ENCODE measurements at places on chromosomes 16 and 17.
A peak's percentile ranks its signal among the peaks of the same experiment; 100 is the strongest.

GRCh38 chr16:83200005-83200779, 573.4 kb downstream of the CDH13 start:
- DNase-seq = no peak

GRCh38 chr17:50199803-50200456, 1.5 kb downstream of the COL1A1 start:
- peak; percentile 85 for DNase-seq

GRCh38 chr17:29844339-29845048, 85.5 kb downstream of the SSH2 start:
- no peak for DNase-seq

DNA sequence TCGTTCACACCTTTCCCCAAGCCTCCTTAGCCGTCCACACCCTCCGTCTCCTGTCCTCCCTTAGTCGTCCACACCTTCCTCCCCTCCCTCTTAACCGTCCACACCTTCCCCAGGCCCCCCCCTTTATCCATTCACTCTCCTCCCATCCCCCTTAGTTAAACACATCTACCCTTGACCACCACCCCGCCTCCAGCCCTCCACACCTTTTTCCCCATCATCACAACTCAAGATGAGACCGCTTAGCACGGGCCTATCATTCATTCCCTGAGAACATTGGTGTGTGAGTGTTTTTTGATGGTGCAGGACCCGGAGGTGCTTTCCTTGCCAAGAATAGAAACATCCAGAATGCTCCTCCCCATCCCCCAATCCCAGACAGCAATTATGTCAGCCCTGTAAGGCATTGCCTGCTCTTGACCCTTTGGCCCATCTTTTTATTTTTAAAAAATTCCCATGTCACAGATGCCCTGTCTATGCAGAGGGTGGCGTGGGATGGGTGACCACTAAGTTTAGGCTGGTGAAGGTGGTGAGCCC, 1.4 kb downstream of the TENT4B start:
- no peak for DNase-seq

GRCh38 chr16:69188716-69189115, 1.8 kb downstream of the SNTB2 start:
- DNase-seq = no peak

GRCh38 chr17:48523010-48523409, 7.8 kb downstream of the HOXB1 start:
- DNase-seq = no peak

- peak; percentile 89 for DNase-seq
These were observed 38.5 kb upstream of the MYOCD start for GRCh38 chr17:12627177-12627629.

DNA sequence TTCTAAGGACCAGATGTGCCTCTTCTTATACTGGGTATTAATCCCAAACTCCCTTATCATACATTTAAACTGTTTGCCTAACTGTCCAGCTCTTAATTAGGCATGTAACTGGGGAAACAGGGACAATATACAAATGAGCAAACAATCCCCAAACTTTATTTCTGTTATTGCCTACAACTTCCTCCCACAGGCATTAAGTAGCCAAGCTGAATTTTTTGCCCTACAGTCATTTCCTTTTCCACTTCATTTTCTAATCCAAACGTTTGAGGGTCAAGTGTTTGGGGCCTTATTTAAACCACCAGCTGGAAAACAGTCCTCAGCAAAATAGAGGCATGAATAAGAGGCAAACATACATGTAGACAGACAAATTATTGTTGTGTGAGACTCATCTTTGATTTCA, 77.4 kb upstream of the CCL2 start:
- DNase-seq = no peak

DNA sequence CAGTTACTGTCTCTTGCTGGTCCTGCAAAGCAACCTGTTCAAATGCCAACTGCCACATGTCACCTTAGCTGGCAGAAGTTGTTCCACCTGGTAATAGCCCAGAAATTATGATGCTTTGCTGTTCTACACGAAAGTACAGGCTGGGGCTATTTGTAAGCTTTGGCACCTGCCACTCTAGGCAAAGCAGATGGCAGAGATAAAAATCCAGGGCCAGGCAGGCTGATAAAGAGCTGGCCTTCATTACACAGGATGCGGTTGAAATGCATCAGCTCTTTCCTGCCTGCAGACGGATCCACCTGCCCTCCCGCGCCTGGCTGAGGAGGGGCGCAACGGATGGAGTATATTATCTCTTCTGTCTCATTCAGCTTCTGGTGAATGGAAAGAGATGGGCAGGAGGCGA, 29.3 kb upstream of the KDM8 start:
- DNase-seq = no peak

DNA sequence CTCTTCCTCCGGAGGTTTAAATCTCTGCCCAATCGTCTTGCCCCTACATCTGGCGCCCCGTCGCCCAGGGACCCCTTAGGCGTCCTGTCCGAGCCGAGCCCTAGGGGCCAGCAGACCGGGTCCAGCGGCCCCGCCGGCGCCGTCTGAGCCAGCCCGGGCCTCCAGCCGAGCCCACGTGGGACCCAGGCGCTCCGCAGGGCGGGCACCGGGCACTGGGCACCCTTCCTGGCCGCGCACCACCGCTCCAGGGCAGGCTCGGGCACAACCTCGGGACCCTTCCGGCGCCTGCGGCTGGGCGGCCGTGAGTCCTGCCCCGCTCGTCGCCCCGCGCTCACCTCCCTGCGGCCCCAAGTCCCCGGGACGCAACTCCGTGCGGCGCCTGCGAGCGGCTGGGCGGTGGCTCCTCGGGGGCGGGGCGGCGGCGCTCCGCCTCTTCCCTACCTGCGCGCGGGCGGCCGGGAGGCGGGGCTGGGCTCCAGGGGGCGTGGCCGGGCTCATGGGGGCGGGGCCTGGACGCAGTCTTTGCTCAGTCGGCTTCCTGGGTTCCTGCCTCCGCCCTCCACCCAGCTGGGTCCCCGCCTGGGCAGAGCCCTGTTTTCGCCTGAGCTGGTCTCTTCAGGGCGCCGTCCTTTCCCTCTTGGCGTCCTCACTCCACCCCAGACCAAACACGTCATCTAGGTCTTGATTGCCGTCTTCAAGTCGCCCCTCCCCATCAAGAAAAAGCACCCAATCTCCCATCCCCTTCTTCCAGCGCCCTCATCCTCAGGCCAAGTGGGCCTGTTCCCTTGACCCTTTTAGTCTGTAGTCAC, at the start of gene RHBDF2:
TSS of gene RHBDF2 (minus strand) at position 406 of the 809 bp plus-strand sequence. CDS start 19,899 bp downstream, outside the sequence.
- peak; percentile 50 for DNase-seq

DNA sequence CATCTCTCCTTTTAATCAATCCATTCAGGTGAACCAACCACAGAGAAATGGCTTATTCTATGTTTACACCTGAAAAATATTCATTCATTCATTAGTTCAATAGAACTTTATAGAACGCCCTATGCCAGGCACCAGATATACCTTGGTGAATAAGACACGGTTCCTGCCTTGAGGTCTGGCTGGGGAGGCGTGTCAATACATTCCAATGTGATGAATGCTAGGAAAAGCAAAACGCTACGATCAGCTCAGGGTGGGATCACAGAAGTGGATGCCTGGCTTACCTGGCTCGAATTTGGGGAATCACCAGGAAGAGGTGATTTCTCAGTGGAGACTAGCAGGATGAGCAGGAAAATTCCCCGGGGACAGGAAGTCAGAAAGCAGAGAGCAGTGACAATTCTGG, 17.5 kb upstream of the WFIKKN2 start:
- no peak for DNase-seq

GRCh38 chr17:12201294-12201880, 180.7 kb downstream of the MAP2K4 start:
- DNase-seq = no peak

GRCh38 chr17:44069974-44070454, 521 bp upstream of the G6PC3 start:
- no peak for DNase-seq

GRCh38 chr17:77454242-77455095, 313.7 kb downstream of the SEC14L1 start:
- no peak for DNase-seq

- DNase-seq = no peak
These were observed 34.9 kb upstream of the DHX40 start for GRCh38 chr17:59530531-59530930.

DNA sequence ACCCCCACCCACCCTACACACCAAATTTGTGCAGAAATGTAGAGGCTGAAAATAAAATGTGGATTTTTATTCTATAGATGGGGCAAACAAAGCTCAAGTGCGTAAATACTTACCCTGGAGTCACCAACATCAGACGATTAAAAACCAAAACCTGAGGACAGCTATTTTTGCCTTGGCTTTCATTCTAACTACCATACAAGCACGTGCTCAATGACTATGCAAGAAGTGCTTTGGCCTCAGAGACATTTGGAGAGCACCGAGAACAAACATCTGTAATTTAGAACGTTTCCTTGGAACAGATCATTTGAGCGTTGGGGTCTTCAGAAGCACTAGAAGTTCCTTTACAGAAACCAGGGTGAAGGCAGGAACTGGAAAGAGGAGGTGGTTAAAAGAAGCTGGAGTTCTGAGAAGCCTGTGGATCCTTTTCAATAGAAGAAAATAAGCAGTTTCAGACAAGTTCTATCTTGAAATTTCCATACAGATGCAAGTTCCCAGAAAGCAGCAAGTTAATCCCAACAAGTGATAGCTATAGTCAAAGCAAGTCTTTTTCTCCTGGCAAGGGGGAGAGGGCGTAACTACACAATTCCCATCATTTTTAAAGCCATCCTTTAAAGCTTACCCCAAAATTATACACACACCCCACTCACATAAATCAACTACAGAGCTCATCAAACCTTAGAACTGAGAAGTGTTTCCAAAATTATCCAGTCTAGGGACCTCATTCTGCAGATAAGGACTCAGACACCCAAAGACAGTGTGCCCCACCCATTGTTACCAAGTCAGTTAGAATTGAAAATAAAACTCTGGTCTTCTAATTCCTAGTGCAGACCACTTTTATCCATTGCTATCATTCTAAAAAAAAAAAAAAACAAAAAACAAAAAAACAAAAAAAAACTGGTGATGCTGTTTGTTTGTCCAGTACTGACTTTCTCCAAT, 29.6 kb upstream of the CDRT4 start:
- no peak for DNase-seq

DNA sequence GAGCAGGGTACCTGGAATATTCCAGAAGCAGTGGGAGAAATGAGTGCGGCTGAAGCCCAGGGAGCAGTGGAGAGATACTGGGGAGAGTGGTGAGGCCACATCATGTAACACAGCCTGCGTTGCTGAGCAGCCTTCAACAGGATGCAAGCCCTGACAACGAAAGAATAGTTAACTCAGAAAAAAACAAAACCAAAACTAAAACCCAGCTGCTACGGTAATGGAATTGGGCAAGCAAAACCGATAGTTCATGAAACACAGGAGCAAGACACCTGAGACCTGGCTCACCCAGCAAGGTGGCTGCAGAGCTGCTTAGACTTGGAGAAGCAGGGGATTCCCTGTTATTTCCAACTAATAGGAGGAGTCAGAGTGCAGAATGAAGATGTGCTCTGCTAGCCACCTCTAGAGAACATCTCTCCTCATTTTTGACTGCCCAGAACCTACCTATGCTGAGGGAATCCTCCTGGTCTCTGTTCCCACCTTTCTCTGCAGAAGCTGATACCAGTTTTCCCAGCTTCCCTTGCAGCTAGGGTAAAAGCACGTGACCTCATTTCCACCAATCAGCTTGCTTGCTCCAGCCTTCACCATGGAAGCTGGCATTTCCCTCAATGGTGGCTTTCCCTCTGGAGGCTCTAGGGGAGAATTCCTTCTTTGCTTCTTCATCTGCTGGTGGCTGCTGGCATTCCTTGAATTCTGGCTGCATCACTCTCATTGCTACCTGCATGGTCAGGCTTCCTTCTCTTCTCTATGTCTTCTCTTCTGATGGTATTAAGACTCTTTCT, 59.4 kb upstream of the XYLT1 start:
- DNase-seq = no peak

DNA sequence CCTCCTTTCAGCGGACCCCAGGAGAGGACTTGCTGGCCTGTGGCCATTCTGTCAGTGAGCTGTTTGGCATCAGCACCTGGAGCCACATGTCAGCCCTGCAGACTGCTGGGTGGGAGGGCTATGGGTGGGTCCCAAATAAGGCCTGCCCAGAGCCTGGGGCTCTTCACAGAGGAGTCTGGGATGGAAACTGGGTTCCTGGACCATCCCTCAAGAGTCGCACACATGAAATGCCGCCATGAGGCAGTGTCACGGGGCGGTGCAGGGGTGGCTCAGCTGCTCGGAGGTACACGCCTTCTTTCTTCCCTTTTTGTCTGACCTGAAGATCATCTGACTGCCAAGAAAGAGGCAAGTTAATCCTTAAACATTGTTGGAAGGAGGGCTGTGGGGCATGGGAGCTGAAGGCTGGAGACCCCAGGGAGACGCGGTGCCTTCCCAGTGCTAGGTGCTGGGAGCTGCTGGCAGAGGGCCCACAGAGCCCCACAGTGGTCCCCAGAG, 14.8 kb downstream of the MPRIP start:
- no peak for DNase-seq

- DNase-seq = no peak
These were observed 666.6 kb downstream of the CDH11 start for GRCh38 chr16:64455275-64455674.
